ENCODE measurements at places on chromosomes 1 and 21. TPM values are rescaled to one million over a fixed set of nuclear protein-coding genes. Genes with fewer than 3 reads are reported as not detected.
A peak's percentile ranks its signal among the peaks of the same experiment; 100 is the strongest.

The KIAA0040 gene
- 80.8 TPM for total RNA-seq

The ARMH1 gene
- total RNA-seq = 0.18 TPM

The HTR1D gene
- 0.24 TPM for total RNA-seq

The LYPD8 gene
- not detected for total RNA-seq

The UBL4B gene
- not detected for total RNA-seq

GRCh38 chr1:152167835-152168534 lies 9.0 kb upstream of the RPTN start:
- peak; percentile 98 for DNase-seq

DNA sequence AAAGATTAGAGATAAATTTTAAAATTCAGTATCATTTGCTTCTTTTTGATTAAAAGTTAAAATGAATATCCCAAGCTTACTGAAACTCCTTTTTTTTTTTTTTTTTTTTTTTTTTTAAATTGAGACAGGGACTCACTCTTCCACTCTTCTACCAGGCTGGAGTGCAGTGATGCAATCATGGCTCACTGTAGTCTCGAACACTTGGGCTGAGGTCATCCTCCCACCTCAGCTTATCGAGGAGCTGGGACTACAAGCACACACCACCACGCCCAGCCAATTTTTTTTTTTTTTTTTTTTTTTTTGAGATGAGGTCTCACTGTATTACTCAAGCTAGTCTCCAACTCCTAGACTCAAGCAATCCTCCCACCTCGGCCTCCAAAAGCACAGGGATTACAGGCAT lies 92.1 kb upstream of the RGS18 start:
- peak; percentile 49 for DNase-seq
